ENCODE measurements at places on chromosomes 12 and 14.
A peak's percentile ranks its signal among the peaks of the same experiment; 100 is the strongest.

DNA sequence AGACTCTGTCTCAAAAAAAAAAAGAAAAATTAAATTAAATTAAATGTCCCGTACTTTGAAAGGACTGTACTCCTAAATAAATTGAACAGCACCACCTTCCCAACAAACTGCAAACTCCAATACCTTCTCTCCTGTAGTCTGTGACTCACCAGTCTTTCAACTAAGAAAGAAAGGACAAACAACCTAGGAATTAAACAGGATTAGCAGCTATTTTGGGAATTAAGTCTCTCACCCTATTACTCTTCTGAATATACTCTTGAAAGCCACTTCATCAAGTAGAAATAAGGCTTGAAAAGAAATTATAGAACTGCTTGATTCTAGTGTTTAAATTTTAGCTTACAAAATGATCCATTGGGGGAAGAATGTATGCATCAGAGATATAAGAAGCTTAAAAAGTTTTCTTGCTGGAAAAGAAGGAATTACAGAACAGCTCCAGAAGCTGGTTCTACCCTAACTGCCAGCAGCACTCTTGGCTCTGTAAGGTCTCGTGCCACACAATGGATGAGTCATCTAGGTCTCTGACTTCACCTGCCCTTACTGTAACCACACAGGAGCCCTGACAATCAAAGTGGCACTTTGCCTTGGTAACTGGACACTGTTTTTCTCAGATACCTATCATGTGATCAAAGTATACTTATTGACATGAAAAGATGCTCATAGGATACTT, 57.0 kb upstream of the CERS5 start:
- DNase-seq = no peak

- no peak for DNase-seq
Measured at GRCh38 chr12:79402606-79403005, 288.2 kb downstream of the PAWR start.

DNA sequence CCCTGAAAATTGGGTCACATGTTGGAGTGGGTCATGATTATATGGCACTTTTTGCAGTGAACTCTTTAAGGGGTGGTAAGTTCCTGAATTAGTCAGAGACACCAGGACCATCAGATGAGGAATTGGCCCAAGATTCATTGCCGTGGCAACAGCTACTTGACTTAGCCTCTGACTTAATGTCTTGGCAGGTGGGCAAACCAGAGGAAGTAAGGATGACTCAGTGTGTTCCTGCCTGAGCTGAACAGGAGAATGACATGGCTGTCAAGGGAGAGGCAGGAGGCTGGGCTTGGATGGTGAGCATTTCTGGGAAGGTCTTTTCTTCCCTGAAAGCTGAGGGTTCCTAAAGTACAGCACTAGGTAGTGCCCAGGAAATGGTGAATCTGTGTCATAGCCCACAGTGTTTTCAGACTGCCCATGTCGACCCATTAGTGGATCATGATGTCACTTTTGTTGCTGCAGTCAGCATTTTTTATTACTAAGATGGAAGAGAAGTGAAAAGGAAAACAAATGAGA, 170.1 kb upstream of the PWP1 start:
- DNase-seq = peak; percentile 70

GRCh38 chr14:32014057-32014456, 63.0 kb upstream of the ARHGAP5 start:
- DNase-seq = no peak

DNA sequence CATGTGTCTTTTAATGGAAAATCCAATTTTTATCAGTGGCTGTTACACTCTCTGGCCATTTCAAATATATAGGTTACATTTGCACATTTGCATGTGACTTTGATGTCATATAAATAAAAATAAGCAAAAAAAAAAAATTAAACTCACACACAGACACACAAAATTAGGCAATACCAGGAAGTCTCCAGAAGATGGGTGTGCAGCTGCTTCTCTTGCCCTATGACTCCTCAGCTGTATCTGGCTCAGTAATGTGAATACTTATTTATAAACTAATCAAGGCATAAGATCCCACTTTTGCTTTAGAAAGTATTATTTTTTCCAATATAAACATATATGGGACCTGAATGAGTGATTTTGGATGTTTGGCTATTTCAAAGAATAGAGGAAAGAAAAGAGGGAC, 461.1 kb downstream of the LRIG3 start:
- no peak for DNase-seq

DNA sequence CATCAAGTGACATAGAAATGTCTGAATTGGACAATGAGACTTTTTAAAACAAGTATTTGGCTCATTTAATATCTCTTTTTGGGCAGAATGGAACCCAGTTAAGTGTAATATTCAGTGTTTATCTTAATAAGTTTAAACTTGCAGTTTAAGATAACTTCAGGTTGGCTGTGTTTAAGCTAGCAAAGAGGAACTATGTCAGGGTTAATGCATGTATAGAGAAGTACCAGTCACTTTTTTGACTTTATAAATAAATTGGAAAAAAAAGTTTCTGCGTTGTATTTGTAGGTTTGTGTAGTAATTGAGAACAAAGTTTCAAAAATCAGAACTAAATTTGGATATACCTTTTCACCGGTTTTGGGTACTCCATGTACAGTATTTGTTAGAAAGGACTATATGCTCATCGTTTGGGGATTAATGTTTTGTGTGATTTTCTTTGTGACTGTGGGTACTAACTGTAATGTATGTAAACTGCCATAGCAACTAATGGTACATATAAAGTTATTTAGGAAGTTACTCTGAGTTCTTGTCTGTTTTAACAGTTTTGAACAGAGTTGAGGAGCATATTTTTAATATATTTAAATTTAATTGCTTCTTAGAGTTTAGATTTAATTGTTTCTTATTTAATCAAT, 4.5 kb downstream of the HMGA2 start:
- DNase-seq = no peak

GRCh38 chr12:95505039-95505438, 31.1 kb downstream of the METAP2 start:
- DNase-seq = no peak

- DNase-seq = peak; percentile 84
Measured at GRCh38 chr14:60757567-60758002, 23.0 kb downstream of the MNAT1 start.
